ENCODE measurements at places on chromosomes 16 and 17.

- no peak for DNase-seq
Measured at GRCh38 chr16:74078511-74079231, 217.9 kb upstream of the PSMD7 start.

DNA sequence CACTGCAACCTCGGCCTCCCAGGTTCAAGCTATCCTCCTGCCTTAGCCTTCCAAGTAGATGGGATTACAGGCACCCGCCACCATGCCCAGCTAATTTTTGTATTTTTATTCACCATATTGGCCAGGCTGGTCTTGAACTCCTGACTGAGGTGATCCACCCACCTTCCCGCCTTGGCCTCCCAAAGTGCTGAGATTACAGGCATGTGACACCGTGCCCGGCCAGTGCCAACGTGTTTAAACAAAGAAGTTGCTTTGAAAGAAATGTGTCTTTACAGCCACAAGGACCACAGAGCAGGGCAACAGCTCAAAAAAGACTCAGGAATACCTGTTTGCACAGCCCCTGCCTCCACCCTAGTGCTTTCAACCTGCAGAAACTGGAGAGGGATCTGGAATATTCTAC, 25.0 kb downstream of the ATPAF2 start:
- DNase-seq, result no peak

GRCh38 chr16:82232806-82233205, 62.8 kb upstream of the MPHOSPH6 start:
- DNase-seq, result no peak

- DNase-seq, result peak; percentile 43
Measured at GRCh38 chr16:85611444-85612190, 1.5 kb upstream of the GSE1 start.

DNA sequence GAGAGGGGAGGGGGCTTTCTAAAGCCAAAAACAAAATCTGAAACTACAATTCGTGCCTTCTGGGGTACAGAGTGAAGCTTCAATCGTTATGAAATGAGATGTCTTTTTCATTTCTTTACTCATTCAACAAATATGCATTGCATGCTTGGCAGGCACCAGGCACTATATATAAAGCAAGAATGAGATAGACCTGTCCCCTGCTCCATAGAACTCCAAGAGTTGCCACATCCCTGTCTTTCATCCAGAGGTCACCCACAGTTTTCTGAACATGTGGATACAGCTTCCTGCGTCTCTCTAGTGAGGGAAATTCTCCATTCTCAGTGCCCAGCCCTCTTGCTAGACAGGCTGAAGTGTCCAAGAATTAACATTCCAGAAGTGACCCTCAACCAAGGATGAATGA, 343.2 kb upstream of the MAF start:
- no peak for DNase-seq

DNA sequence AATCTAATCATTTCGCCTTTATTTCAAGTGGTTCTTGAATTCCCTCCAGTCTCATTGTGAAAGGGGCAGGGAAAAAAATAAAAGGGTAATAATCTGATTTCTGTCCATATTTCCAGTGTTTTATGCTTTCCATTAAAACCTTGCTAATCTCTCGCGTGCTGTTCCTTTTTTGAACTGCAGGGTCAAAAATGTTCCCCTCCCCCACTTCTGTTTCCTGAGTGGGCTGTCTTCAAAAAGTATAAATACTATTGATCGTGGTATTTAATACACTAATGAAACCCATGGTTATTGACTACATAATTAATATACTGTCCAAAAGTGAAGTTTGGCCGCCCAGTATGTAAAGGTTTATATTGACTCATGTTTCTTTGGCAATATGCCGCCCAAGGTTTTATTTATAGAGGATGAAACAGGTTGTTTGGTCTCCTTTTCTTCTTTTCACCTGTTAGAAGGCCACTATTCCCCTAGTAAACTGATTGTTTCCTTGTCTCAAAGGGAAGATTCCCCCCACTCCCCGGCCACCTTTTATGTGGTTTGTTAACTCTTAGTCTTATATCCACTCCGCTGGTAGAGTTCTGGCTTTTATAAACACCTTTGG, 69.7 kb downstream of the RPA1 start:
- no peak for DNase-seq

- no peak for DNase-seq
Measured at GRCh38 chr16:56288019-56288418, 96.7 kb downstream of the GNAO1 start.

DNA sequence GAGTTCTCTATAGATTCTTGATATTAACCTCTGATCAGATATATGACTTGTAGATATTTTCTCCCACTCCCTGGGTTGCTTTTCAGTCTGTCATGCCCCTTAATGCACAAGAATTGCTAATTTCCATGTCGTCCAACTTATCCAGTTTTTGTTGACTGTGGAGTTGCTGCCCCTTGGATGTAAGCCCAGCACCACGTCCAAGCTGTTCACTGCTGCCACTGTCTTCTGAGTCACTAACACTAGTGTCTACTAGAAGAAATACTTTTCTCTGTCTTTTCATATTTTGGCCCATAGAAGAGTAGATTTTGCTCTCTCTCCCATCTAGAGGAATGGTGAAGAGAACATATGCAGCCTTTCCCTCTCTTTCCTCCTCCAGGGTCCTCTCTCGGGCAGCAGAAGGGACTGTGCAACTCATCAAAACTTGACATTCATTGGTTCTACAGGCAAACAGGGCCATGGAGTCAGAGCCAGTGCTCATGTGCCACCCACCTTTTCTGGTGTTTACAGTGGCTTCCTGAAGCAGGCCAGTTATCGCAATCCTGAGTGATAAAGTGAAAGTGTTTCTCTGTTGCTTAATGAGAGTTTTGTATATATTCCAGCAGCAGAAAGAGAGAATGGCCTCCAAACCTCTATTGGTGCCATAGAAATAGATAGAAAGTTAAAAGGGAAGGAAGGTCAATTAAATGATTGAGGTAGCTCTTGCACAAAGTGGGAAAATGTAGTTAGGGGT, 22.6 kb upstream of the PMP22 start:
- DNase-seq, result no peak

DNA sequence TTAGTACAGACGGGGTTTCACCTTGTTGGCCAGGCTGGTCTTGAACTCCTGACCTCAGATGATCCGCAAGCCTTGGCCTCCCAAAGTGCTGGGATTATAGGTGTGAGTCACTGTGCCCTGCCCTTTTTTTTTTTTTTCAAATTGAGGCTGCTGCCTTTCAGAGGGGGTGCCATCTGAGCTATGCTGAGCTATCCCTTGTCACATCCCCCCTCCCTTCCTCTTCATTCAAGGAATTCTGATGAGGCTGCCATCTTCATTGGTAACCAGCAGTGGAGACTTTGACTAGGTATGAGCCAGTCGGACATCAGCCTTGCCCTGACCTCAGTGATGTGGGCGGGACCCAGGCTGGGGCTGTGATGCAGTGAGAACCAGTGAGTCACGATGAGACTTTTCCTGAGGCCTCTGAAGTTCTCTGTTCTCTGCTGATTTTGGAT, 24.4 kb upstream of the GPT2 start:
- no peak for DNase-seq

DNA sequence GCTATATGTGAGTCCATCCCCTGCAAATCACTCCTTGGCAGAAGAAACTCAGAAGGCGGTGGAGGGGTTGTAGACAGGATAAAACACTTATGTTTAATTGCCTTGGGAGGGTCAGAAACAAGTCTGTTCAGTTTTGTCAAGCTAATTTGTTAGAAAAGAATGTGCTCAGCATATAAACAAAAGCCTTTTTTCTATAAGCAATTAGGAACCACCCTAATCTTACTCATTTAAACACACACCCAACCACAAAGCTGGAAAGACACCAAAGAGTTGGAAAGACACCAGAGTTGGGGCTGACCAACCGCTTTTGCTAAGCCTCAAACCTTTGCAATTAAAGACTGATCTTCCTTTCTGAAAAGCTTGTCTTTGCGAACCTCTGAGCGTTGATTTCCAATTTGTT, 439.2 kb upstream of the ERCC4 start:
- no peak for DNase-seq

- no peak for DNase-seq
Measured at GRCh38 chr17:29126268-29126930, 53.8 kb downstream of the MYO18A start.

DNA sequence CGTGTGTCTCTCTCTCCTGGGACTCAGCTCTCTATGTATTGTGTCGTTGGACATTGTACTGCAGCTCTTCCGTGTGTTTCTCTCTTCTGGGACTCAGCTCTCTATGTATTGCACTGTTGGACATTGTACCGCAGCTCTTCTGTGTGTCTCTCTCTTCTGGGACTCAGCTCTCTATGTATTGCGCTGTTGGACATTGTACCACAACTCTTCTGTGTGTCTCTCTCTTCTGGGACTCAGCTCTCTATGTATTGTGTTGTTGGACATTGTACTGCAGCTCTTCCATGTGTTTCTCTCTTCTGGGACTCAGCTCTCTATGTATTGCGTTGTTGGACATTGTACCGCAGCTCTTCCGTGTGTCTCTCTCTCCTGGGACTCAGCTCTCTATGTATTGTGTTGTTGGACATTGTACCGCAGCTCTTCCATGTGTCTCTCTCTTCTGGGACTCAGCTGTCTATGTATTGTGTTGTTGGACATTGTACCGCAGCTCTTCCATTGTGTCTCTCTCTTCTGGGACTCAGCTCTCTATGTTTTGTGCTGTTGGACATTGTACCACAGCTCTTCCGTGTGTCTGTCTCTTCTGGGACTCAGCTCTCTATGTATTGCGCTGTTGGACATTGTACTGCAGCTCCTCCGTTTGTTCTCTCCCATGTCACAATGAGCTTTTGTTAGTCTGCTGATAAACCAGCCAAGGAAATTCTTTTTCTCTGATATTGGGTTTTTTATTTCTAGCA, 84.8 kb downstream of the RPTOR start:
- DNase-seq, result no peak

DNA sequence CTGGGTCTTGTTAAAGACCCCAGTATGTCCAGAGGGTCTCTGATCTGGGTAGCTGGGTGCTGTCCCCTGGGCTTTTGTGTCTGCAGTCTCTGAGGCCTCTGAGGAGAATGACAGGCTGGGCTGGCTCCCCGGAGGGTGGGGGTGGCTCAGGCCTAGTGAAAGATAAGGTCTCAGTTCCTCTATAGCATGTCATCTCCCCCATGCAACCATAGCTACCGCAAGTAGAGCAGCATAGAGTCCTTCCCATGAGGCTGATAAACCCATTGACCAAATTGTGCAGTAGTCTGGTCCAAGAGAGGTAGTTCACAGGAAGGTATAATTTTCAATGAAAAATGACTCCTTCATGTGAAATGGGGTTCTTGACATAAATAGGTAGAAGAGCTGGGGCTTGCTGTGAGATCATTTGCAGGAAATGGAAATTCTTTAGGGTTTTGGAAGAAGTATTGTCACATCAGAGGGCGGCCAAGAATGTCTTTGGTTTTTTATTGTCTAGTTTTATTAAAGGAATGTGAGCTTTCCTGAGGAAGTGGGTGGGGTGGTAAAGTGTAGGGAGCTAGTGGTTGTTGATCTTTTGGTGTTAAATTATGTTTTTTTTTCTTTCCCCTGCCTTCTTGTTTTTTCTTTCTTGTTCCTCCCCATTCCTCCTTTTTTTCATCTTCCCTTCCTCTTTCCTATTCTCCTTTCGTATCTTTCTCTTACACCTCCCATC, 21.0 kb downstream of the SLC7A6OS start:
- no peak for DNase-seq

DNA sequence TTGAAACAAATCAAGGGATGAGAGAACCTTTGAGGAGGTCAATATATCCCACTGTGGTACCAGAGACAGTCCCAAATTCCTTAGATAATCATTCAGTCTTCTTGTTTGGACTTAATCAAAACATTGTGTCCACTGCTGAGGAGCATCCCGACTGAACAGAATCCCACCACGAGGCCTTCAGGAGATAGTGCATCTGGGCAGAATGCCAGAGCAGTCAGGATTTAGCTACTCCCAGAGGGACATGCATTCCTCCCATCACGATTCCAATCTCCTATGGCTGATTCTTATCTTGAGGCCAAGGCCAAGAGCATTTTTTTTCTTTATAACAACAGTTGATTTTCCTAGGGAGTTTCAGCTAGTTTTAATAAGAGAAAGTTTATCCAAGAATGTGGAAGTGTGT, 87.4 kb upstream of the COX10 start:
- DNase-seq, result no peak

GRCh38 chr16:21260870-21261791, 17.0 kb downstream of the CRYM start:
- DNase-seq, result no peak

DNA sequence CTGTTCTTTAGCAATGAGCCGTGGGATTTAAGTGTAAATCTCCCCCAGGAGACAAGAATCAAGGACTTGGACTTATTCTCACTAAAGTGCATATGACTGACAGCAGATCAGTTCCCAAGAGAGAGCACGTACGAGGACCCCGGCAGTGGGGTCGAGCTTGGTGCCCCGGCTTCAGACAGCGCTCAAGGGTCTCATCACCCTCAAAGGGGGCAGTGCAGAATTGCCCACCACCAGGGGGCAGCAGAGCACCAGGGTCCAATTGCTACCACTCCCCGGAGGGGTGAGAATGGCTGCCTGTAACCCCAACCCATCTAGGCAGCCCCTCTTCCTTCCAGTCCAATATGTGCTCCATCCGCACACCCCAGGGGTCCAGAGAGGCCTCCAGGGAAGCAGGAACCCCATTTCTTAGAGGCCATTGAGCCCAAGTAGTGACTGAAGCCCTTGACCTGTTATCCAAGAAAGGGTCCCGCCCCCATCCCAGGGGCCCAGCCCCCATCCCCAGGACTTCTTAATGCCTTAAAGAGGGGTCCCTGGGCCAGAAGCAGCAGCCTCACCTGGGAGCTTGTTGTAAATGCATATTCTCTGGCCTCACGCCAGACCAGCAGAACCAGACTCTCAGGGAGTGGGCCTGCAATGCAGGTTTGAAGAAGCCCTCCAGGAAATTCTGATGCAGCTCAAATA, 86.1 kb downstream of the ZDHHC7 start:
- no peak for DNase-seq

DNA sequence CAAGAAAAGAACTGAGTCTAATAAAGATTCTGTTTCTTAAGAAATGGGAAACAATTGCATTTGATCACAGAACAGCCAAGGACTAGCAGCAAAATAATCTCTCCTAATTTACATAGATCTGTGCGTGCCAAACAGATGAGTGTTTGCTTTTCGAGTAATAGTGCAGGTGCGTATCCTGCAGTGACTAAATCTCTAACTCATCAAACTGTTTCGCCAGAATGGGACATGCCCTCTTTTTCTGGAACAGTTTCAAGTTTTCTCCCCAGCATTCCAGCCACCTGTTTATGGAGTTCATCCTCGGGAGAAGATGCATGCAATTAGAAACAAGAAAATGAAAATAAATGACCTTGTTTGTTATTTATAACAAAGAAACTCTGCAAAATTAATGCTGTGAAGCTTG, 5.7 kb upstream of the TOX3 start:
- DNase-seq, result no peak

DNA sequence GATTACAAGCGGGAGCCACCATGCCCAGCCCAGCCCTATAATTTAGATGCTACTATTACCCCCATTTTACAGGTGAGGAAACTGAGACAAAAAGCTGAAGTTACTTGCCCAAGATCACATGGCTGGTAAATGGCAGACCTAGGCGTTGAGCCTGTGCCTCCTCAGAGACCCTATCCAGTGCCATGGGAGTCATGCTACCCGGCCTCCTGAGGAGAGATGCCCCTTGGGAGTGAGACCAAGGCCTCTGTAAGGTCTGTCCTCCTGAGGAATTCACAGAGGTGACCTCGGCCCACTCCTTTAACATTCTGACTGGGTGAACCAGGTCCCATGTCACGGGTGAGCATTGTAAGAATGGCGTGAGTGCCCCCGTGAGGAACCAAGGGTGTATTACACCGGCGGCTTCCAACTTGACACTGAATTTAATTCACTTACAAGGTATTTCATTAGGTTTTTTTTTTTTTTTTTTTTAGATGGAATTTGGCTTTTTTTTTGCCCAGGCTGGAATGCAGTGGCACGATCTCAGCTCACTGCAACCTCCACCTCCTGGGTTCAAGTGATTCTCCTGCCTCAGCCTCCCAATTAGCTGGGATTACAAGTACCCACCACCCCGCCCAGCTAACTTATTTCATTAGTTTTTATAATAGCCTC, 95.7 kb downstream of the ABCC6 start:
- no peak for DNase-seq
